ENCODE measurements at places on chromosomes 1 and 21.

DNA sequence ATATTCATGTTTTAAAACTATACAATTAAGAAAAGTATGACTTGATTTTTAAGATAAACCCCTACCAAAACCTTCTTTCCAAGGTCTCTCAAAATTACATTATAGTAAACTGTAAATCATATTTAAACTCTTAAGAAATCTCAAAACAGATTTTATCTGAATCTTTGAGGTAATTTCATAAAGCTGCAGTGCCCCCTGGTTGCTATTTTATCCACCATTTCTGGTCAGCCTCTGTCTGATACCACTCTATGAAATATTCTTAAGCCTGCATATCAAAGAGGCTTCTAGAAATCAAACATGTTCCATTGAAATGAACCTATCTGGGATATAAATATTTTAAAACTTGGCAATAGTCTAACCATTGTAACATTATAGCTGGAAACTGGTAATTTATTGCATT, 317.3 kb downstream of the COL11A1 start:
- no peak for DNase-seq

- no peak for DNase-seq
Measured at GRCh38 chr1:34354367-34354766, 177.7 kb downstream of the C1orf94 start.

GRCh38 chr1:119655154-119655553, 7.1 kb upstream of the ZNF697 start:
- DNase-seq = no peak

DNA sequence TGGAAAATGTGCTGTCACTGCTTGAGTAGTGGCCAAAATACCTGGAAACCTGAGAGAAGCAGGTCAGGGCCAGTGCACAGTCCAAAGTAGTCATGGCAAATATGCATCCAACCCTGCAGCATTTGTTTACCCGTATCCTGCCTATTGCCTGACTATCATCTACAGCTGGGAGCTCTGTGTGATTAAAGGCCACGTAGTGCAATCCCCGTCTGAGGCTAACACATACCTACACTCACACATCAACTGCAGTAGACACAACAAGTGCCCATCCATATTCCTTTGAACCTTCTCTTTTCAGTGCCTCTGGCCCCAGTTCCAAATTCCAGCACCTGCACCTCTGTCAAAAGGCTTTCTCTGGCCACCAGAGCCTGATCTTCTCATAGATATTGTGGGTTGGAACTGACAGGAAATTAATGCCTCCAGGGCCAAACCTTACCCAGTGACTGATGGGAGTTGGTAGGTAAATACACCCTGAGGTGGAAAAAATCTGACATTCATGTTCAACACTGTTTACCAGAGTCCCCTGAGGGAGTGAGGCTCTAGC, 383.0 kb downstream of the SETD4 start:
- no peak for DNase-seq

DNA sequence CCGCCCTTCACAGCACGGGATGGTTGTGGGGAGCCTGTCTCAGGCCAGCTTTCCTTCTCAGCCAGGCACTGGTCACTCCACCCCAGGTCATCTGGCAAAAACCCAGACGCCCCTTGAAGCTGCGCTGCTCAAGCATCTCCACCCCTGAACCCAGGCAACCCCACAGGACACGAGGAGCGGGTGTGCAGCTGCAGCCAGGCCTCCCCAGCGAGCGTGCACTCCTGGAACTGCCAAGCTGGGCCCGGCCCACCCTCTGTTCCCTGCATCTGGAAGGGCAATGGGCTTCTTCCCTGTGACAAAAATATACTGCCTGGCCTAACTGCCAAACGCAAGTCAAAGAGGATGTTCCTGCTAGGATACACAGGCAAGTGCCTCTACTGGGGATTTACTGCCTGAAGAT, 39.7 kb downstream of the SLC66A1 start:
- no peak for DNase-seq

- no peak for DNase-seq
Measured at GRCh38 chr1:217620814-217621213, 10.1 kb downstream of the GPATCH2 start.

- DNase-seq = no peak
Measured at GRCh38 chr1:240765732-240766363, 153.9 kb upstream of the GREM2 start.

DNA sequence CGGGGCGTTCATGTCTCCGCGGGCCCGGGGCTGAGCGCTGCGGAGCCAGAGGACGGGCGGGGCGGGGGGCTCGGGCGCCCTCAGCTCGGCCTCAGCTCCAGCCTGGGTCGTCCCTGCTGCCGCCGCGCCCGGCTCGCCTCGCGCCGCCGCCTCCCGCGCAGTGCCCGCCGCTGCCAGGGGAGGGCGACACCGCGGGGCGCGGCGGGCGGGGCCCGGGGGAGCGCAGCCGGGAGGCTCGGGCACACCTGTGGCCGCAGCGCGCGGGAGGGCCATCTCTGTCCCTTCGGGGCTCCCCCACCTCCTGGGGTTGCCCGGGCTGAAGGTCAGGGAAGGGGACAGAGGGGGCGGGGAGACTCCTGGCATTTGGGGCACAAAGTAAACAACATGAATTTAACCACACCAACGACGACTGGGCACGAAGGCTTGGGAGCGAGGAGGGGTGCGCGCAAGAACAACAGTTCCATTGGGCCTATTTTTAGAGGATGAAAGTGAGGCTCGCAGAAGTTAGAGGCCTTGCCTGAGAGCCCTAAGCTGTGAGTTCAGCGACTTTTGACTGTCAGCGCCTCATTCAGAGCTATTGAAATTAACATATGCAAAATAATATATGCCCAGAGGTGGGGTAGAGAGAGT, at the start of gene FAM131C:
TSS of gene FAM131C (minus strand) at position 162 of the 630 bp plus-strand sequence. CDS start 209 bp downstream, outside the sequence.
- no peak for DNase-seq

DNA sequence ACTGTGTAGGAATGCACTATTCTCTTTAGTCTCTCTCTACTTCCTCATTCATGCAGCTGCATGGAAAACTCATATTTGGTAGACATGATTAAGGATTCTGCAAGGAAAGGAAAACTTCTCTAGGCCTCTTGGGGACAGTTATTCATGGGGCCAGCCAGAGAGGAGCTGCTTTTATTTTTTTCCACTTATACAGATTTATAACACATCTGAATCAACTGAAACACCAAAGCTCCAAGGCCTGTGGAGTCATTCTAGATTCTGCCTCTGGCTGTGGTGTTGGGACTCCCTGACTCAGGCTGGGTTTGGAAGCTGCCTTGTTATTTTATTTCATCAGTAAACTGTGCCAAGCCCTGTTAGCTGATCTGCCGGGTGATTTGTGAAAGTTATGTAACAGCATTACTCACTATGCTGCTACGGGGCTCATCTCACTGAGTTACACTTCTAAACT, 83.9 kb upstream of the EDEM3 start:
- DNase-seq = no peak

- DNase-seq = no peak
Measured at GRCh38 chr1:186440584-186440983, 20.3 kb downstream of the PDC start.

DNA sequence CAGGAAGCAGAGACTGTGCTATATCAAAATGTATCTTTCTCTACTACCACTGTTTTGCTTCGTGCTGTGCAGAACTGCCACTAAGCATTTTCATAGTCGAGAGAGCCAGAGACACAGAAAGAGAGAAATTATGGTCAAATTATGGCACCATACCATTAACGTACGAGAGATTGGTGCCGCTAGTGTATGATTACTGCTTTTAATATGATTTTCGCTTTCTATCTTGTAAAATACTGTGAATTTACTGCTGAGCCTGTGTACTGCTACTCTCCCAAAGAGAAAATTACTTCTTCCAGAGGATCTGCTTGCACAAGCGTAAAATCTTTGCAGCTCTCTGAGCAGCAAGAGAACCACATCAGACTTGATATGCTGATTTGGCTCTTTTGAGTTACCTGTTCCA, 71.1 kb upstream of the ZNF281 start:
- no peak for DNase-seq

DNA sequence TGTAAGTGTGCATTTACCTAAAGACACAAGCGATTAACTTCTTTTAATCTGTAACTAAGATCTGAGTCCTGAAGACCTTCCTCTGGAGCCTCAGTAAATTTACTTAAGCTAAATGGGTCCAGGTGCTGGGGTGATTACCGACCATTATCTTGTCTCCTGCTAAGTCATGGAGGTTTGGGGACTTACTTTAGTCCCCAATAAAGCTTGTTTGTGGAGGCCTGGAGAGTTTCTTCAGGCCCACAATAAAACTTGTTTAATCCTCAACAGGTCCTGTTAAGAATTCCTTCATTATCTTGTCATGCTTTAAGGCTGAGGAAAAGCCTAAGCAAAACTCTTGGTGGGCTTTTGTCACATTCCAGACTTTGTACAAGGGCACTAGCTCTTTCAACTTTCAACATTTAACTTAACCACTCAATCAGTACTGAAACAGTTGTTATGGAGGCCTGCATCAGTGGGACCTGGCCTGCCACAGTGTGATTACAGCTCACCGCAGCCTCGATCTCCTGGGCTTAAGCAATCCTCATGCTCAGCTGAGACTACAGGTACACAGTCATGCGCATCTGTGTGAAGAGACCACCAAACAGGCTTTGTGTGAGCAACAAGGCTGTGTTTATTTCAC, 84.0 kb downstream of the FMO4 start:
- no peak for DNase-seq
